Esophagus squamous epithelium (tissue), 5 donors: ENCODE measurements at places on chromosomes 7 and 10.

DNA sequence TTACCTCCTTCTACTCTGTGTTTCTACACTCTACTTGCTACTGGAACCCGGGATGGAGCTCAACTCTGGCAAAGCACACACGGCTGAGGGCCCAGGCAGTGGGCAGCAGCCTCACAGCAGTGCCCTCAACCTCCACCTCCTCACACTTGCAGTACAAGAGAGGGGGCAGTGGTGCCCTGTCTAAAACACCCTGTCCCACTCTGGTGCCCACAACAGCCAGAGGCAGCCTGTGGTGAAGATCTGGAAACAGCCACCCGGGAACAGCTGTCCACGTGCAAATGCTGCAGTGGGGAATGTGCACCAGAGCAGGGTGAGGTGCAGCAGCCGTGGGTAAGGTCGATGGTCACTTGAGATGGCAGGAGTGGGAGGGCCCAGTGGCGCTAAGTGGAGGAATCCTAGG is 13.7 kb downstream of the MAT1A start:
- DNase-seq, result no peak

DNA sequence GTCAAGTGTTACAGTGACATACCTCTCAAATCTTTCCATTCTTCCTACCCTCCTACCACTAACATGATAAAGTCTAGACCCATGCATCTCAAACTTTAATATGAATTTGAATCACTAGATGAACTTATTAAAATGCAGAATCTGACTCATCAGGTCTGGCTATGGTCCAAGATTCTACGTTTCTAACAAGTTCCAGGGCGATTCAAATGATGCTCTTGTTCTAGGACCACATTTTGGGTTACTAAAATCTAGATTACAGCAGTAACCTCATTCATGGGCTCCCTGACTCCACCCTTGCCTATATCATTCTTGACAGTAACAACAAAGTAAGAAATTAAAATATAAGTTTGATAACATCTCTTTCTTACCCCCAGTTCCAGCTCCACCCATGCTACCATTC is 124.8 kb upstream of the LSM8 start:
- DNase-seq, result no peak

GRCh38 chr7:108307595-108307994 is 148.6 kb downstream of the NRCAM start:
- DNase-seq, result no peak

GRCh38 chr10:112182784-112183328 is 709 bp downstream of the GPAM start:
- DNase-seq, result no peak

DNA sequence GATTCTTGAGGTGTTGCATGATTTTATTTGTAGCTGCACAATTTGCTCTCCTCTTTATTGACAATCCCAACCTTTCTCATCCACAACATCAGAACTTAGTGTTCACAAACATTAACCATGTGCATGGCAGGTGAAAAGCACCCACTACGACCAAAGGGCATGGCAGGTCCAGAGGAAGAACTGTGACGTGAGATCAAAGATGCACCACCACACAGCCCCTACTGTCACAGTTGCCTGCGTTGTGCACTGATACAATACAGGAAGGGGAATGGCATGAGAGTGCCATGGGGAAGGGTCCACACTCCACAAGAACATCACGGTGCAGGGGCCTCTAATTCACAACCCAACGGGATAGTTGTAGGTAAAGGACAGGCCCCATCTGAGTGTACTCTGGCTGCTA is 217.1 kb upstream of the PFKP start:
- DNase-seq, result no peak

DNA sequence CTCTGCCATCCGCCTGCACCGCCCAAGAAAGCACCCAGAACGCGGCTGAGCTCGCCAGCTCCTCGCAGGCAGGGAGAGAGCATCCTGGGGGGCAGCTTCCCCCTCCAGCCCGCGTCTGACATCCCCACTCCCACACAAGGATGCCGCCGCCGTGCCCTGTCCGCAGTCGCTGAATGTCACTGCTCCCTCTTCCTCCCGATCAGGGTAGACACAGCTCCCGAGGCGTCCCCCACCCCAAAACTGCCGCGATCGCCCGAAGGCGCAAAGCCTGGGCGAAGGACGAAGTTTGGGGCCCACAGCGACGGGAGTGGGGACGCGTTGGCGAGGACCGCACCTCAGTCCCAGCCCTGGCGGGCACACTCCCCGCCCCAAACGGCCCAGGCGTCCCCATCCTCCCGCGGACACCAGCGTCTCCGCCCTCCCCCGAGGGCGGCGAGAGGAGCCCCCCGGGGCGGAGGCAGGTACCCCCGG is 1.5 kb upstream of the KAT6B start:
- DNase-seq, result no peak

GRCh38 chr10:120883071-120883470 is 31.9 kb downstream of the WDR11 start:
- no peak for DNase-seq

- no peak for DNase-seq
These were observed 22.3 kb downstream of the MAP3K8 start for GRCh38 chr10:30456266-30456665.

DNA sequence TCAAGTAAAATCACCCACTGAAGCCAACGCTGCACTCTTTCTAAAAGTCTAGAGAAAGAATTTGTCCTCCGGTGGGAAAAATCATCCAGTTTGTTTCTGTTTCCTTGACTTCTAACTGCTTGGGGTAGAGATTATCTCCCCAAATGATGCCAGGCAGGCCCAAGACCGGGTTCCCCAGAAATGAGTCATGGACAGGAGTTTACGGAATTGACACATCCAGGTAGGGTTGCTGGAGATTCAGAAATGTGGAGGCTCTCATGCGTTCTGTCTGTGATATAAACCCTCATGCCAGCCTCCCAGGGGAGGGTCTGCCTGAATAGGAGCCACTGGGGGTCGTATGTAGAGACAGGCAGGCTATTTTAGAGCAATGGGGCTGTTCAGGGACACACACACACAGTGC is 230.9 kb downstream of the TCERG1L start:
- no peak for DNase-seq

DNA sequence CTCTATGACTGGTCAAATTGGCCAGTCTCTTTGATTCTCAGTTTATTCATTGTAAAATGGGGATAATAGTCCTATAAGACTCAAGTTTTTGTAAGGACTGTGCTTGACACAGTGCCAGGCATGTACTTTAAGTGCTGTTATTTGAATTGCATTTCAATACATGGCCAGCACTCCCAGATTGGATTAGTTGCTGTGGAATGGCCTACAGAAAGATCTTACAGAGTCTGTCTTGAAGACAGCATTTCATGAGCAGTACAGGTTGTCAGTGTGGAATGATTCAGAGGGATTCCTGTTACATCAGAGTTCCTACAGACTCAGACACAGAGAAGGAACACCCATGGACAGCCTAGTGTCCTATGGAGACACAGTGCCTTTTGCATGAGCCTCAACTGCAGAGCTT is 238.1 kb upstream of the BMPER start:
- no peak for DNase-seq

DNA sequence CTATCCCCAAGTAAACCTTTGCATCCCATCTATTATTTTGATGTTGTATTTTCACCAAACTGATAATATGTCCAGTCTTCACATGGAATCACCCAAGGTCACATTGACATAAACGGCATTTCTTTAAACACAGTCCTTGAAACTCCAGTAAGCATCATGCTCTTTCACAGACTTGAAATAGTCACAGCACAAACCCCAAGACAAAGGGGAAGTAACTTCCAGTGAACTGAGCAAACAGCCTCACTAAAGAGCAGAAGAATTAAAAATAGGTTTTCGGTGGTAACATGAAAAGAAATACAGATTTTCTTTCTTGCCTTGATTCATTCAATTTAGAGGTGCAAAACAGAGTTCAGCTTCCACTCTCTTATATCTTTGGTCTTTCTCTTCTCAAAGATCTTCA is 253.7 kb downstream of the SFMBT2 start:
- DNase-seq, result no peak
